Upper lobe of right lung (tissue), 1 donor: ENCODE measurements at places on chromosomes 1 and 21.
A peak's percentile ranks its signal among the peaks of the same experiment; 100 is the strongest.

GRCh38 chr1:199856216-199856780, 171.2 kb upstream of the NR5A2 start:
- no peak for DNase-seq
- peaks cover 3% of the 10 kb centered on the region for H3K4me1 ChIP-seq
- no peaks in the 10 kb centered on the region for H3K27me3 ChIP-seq
- no peak overlapping the region for H3K27ac ChIP-seq

DNA sequence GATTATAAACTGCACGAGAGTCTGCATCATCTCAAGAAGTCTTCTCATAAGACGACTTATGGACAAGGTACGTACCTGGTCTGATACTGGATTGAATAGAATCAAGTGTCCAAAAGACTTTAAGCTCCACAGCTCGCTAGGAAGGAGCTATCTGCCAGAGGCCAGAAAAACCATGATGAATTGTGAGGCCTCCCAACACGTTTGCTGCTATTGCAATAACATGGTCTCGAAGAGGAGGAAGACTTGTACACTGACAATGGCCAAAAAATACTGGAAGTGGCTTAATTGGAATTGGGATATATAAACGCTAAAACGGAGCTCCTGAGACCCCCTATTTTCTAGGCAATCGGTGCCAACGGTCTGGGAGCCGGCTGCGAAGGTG, 534 bp downstream of the DNAJC28 start:
- DNase-seq, result no peak
- H3K27me3 ChIP-seq, result no peaks in the 10 kb centered on the region

DNA sequence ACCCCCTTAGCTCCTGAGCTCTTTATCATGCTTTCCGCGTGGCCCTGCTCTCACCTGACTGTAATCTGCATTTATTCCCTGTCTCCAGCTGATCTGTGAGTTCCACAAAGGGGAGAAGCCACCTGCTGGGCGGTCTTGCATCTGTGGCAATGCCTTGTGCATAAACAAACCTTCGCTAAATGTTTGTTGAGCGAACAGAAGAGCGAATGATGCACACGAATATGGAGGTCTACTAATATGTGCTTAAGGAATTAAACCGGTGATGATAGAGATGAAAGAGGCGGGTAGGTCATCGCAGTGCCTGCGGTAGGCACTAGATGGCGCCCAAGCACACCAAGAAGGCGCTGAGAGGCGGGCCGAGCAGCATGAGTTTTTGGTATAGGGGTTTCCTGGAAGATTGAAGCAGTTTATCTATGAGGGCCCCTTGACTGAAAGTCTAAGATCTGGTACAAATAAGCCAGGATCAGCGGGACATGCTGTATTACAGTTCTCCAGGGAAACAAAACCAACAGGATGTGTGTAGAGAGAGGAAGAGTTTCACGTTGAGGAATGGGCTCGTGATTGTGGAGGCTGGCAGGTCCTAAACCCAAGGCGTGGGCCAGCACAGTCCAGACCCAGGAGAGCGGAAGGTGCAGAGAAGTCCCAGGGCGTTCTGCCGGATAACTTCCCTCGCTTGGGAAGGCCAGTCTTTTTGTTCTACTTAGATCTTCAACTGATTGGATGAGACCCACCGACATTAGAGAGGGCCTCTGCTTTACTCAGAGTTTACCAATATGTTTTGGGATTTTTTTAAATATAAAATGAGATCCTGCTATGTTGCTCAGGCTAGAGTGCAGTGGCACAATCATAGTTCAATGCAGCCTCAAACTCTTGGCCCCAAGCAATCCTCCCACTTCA, 34.7 kb downstream of the TOMM20 start:
- no peak overlapping the region for H3K4me3 ChIP-seq
- H3K36me3 ChIP-seq, result no peaks in the 10 kb centered on the region
- H3K27ac ChIP-seq, result no peak overlapping the region
- peak; percentile 87 for DNase-seq

DNA sequence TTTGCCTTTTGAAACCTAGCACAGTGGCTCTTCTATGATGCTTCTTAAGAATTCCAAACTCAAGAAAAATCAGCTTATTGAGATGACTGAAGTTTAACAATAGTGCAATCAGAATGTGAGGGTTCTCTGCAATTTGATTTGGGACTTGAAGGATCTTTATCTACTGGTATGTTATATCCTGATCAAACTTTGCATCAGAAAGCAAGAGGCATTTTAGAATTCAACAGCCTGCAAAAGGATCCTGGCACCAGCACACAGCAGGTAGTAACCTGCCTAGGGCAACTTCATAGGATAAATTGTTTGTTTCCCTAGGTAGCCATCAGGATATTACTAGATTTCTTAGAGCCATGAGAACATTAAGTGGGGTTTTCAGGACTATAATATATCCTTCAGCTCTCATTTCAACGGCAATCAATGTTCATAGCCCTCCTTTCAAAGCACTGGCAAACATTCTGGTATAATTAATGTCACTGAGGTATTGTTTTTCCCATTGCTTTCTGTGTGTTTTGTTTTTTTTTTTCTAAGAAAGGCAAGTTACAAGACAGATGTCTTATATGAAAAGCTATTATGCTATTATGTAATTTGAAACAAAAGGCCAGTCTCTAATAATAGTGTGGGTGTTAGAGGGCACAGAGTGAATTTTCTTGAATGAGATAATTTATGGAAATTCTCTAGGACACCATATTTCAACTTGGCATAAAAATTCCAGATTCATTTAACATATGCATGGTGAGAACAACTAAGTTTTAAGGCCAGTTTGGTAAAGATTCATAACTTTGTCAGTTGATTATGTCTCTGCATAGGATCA, 34.5 kb downstream of the NTNG1 start:
- no peak for DNase-seq
- no peaks in the 10 kb centered on the region for H3K27me3 ChIP-seq
- H3K27ac ChIP-seq, result no peak overlapping the region
- no peak overlapping the region for H3K4me3 ChIP-seq
- no peaks in the 10 kb centered on the region for H3K36me3 ChIP-seq
- no peaks in the 10 kb centered on the region for H3K4me1 ChIP-seq

DNA sequence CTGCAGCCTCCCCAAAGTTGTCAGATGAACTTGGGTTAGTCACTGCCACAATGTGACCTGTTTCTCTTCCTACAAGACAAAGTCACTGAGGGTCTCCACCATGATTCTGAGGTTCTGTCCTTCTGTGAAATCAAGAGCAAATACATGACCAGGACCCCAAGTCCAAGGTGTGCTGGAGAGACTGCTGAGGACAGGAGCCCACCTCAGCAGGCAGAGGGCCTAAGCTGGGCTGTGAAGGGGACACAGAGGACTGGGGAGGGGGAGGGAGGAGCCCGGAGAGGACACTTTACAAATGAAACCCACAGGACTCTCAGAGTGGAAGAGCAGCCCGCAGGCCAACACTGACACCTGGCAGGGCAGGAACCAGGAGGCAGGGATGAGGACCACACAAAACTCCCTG, 3.3 kb downstream of the PGLYRP3 start:
- DNase-seq, result no peak
- H3K4me3 ChIP-seq, result no peak overlapping the region
- no peak overlapping the region for H3K27ac ChIP-seq
- H3K27me3 ChIP-seq, result peaks cover 5% of the 10 kb centered on the region
- no peaks in the 10 kb centered on the region for H3K4me1 ChIP-seq

- no peaks in the 10 kb centered on the region for H3K36me3 ChIP-seq
- no peak for DNase-seq
- no peak overlapping the region for H3K27ac ChIP-seq
- no peaks in the 10 kb centered on the region for H3K27me3 ChIP-seq
- H3K4me3 ChIP-seq, result no peak overlapping the region
These were observed 74.9 kb downstream of the ROR1 start for GRCh38 chr1:63848733-63849132.

DNA sequence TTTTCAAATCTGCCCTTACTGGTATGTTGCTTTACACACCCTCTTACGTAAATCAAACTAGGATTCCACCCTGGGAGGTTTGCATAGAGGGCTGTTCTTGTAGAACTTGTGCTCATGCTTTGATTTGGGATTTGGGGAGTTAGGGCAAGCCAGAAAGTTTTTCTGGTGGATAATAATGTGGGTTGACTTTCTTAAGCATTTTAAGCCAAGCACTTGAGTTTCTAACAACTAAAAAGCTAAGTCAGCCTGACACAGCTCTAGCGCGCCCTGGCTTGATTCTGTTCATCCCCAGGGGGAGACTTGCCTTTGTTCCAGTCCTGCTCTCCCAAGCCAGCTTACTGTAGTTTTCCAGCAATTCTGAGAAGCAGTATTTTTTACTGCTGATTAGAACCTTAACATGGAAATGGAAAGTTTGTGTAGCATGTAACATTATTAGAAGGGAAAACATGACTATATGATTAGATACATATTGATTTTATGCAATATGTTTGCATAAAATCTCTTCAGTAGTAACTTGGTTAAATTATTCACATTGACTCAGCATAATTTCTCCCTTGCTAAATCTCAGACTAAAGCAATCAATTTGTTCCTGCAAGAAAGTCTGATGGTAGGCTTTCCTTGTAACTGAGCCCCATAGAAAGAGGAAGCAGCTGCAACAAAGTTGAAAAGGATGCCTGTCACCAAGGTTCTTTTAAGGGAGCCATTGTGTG, 11.0 kb upstream of the PGD start:
- H3K27ac ChIP-seq, result peak overlapping the region; percentile 82
- peaks cover 10% of the 10 kb centered on the region for H3K4me1 ChIP-seq
- DNase-seq, result no peak
- no peaks in the 10 kb centered on the region for H3K36me3 ChIP-seq
- peak overlapping the region; percentile 32 for H3K4me3 ChIP-seq

- H3K4me1 ChIP-seq, result peaks cover 3% of the 10 kb centered on the region
- no peaks in the 10 kb centered on the region for H3K27me3 ChIP-seq
- DNase-seq, result no peak
These were observed 89.4 kb downstream of the DTL start for GRCh38 chr1:212124690-212125582.

- no peak for DNase-seq
- peaks cover 6% of the 10 kb centered on the region for H3K4me1 ChIP-seq
- H3K27ac ChIP-seq, result peak overlapping the region; percentile 24
- H3K36me3 ChIP-seq, result no peaks in the 10 kb centered on the region
- H3K27me3 ChIP-seq, result peaks cover 11% of the 10 kb centered on the region
These were observed 2.7 kb downstream of the PIK3CD start for GRCh38 chr1:9654051-9654833.

DNA sequence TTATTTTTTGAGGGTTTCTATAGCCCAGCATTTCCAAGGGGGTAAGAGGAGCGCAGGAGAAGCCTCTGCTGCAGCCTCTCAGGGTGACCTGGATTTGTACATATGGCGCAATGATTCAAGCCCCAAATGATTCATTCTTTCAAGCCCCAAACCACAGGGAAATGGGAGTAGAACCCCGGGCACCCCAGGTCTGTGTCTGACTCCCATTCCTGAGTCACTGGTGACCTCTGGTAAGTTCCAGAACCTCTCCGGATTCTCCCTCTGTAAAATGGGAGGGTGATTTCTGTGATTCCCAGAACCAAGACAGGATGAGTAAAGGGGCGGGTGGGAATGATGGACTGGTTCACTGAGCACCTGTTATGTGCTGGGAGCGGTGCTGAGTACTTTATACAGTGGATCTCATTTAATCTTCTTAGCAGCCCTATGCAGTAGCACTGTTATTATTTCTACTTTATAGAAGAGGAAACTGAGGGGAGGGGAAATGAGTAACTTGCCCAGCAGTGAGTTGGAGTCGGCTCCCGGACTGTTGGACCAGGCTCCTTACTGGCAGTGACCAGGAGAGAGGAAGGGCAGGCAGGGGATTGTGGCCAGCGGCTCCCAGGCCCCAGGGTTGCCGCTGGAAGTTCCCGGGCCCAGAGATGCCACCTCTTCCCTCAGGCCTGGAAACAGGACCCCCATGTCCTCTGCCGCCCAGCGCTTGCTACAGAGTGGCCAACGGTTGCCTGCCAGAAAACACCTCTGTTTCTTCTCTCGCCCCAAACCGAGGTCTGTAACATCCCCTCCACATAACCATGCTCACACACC, 20.3 kb upstream of the SLC26A9 start:
- H3K4me3 ChIP-seq, result no peak overlapping the region
- DNase-seq, result peak; percentile 34
- no peaks in the 10 kb centered on the region for H3K36me3 ChIP-seq
- H3K27me3 ChIP-seq, result no peaks in the 10 kb centered on the region
- peaks cover 20% of the 10 kb centered on the region for H3K4me1 ChIP-seq

GRCh38 chr21:26025536-26026512, 144.7 kb downstream of the APP start:
- no peaks in the 10 kb centered on the region for H3K27me3 ChIP-seq
- H3K4me3 ChIP-seq, result no peak overlapping the region
- H3K4me1 ChIP-seq, result no peaks in the 10 kb centered on the region
- no peak overlapping the region for H3K27ac ChIP-seq

GRCh38 chr1:53090227-53091147, 28.5 kb downstream of the PODN start:
- peaks cover 10% of the 10 kb centered on the region for H3K4me1 ChIP-seq
- no peak overlapping the region for H3K27ac ChIP-seq

GRCh38 chr1:87872189-87872588, 543.5 kb downstream of the LMO4 start:
- no peaks in the 10 kb centered on the region for H3K27me3 ChIP-seq
- H3K4me3 ChIP-seq, result no peak overlapping the region
- H3K27ac ChIP-seq, result no peak overlapping the region
- no peaks in the 10 kb centered on the region for H3K36me3 ChIP-seq
- no peaks in the 10 kb centered on the region for H3K4me1 ChIP-seq

GRCh38 chr1:18932387-18932786, 24.1 kb downstream of the IFFO2 start:
- H3K27me3 ChIP-seq, result no peaks in the 10 kb centered on the region
- H3K4me3 ChIP-seq, result no peak overlapping the region
- H3K36me3 ChIP-seq, result no peaks in the 10 kb centered on the region
- no peak overlapping the region for H3K27ac ChIP-seq
- H3K4me1 ChIP-seq, result peaks cover 52% of the 10 kb centered on the region

DNA sequence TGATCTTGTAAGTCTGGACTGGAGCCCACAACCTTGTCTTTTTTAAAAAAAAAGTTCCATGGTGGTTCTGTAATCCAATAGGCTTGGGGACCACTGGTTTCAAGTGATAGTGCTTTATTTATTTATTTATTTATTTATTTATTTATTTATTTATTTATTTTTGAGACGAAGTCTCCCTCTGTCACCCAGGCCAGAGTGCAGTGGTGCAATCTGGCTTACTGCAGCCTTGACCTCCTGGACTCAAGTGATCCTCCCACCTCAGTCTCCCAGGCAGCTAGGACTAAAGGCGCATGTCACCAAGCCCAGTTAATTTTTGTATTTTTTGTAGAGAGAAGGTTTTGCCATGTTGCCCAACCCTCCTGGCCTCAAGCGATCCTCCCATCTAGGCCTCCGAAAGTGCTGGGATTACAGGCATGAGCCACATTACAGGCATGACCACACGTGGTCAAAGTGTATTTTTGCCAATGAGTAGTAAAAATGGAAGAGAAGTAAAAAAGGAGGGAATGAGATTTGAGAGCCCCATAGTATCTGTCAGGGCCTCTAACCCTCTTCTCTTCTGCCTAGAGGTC, 44.8 kb upstream of the ARHGAP29 start:
- H3K27me3 ChIP-seq, result no peaks in the 10 kb centered on the region
- no peak for DNase-seq
- H3K4me3 ChIP-seq, result no peak overlapping the region
- peaks cover 5% of the 10 kb centered on the region for H3K4me1 ChIP-seq
- no peaks in the 10 kb centered on the region for H3K36me3 ChIP-seq
